ENCODE measurements at places on chromosomes 2 and 18. TPM values are rescaled to one million over a fixed set of nuclear protein-coding genes. Genes with fewer than 3 reads are reported as not detected.

Gene NOL4
- 22.1 TPM for total RNA-seq

Gene KIF1A
- total RNA-seq = 186 TPM

Gene RHOB
- total RNA-seq = 309 TPM

Gene SPP2
- total RNA-seq = 0.22 TPM

Gene AFF3
- total RNA-seq = 43.6 TPM

Gene FBXO48
- 1.3 TPM for total RNA-seq

Gene SERPINB13
- total RNA-seq = not detected

Gene UGT1A6
- total RNA-seq = 0.20 TPM

Gene NCK2
- 40.9 TPM for total RNA-seq

Gene CTAGE1
- total RNA-seq = not detected

Gene SLC9A2
- 1.9 TPM for total RNA-seq
